ENCODE measurements at places on chromosomes 3 and 15.

GRCh38 chr3:186724911-186725310, 7.8 kb downstream of the KNG1 start:
- DNase-seq: no peak

GRCh38 chr3:177109688-177110330, 87.5 kb downstream of the TBL1XR1 start:
- no peak for DNase-seq

DNA sequence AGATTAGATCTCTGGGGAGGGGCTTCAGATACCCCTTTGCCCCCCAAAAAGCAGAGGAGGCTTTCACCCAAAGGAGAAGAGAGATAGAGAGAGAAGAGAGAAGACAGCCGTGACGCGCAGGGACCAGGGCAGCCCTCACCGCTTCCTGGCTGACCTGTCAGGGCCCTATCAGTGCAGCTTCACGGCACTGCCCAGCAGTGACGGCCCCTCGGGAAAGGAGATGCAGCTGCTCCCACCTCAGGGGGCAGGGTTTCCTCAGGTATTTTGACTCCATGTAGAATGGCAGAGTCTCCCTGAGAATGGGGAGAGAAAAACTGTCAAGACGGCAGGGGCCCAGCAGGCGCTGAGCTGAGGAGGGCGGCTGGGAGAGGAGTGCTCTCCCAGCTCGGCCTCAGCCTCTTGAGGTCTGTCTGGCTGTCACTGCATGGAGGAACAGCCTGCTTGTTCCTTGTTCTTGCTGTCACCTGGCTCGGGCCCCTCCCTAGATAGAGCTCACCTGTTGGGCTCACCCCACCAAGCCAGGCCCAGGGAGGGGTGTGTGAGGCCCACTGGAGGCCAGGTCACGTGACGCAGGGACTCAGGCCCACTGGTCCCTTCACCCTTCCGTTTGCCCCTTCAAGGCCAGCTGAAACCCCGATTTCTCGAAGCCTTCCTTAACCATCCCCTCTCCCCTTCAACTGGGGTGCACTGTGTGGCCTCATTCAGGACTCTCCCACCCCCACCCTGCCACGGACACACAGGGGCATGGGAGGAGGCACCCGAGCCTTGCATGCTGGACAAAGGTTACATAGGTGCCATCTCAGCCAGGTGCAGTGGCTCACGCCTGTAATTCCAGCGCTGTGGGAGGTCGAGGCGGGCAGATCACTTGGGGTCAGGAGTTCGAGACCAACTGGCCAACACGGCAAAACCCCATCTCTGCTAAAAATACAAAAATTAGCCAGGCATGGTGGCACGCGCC, 28.2 kb downstream of the LOXL1 start:
- no peak for DNase-seq

- DNase-seq: no peak
Observed at GRCh38 chr3:28207000-28207733, 34.3 kb upstream of the CMC1 start.

GRCh38 chr3:50474717-50475116, 28.7 kb downstream of the CACNA2D2 start:
- no peak for DNase-seq

GRCh38 chr15:27683121-27683520, 416.0 kb downstream of the OCA2 start:
- no peak for DNase-seq

DNA sequence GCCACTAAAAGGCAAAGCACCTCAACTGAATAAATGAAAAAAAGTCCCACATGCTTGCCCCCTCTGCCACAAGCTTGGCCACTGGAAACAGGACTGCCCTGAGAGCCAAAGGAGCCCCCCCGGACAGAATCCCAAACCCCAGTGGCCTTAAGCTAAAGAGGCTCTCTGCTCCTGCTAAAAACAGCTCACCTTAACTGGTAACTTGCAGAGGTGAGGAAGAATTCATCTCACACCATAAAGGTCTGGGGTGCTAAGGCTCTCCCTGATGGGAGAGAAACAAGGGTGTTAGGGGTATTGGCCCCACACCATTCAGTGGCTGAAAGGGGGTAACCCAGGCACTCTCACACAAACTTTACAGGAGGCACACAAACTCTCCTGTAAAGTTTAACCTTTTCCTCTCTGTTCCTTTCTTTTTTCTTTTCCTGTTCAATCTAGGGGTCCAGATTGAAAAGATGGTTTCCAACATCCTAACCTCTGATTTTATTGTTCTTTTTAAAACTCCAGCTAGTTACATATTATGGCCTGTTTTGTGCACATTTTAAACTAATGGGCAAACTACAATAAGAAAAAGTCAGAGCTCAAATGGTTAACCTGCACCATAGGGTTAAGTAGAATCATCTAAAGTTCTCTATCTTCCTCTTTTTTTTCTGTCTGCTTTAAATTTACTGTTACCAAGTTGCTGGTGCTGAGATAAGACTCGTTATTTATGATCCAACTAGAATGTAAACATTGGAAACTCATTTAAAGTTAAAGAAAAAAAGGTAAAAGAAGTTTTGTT, 19.9 kb downstream of the TRANK1 start:
- no peak for DNase-seq

- DNase-seq: no peak
Observed at GRCh38 chr3:38823722-38824121, 7.7 kb upstream of the SCN10A start.

GRCh38 chr3:188164248-188164687, 10.3 kb downstream of the LPP start:
- no peak for DNase-seq

DNA sequence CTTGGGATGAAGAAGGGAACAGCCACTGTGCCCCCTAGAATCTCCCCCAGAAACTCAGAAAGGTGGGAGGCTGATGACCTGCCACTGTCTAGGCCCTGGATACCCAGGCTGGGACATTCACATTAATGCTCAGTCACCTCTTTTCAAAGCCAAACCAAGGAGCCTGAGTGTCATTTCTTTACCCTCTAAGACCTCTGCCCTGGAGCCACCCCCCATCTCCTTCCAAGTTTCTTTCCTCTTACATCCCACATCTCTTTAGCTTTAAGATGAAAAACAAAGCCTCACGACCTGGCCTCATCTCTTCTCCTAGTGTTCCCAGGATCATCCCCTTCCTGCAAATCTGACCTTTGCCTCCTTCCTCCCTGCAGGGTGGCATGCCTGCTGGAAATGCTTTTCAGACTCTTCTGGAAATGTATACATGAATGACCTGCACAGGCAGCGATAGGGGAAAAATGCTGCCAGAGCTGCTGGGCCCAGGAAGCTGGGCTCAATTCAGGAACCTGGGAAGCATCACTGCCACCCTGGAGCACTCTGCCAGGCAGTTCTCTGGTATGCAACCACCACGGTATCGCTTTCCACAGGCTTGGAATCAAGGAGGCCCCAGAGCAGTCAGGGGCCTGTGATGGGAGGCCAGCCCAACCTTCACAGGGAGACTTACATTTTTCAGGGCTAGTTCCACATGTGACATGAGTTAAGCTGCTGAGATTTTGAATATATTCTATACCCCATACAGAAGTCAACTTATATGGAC, 67.6 kb downstream of the DAPK2 start:
- DNase-seq: no peak

- no peak for DNase-seq
Observed at GRCh38 chr3:194787072-194787471, 101.4 kb downstream of the FAM43A start.

- no peak for DNase-seq
Observed at GRCh38 chr3:72401005-72401545, 447.2 kb downstream of the SHQ1 start.

GRCh38 chr15:39442898-39443297, 138.0 kb upstream of the THBS1 start:
- no peak for DNase-seq

DNA sequence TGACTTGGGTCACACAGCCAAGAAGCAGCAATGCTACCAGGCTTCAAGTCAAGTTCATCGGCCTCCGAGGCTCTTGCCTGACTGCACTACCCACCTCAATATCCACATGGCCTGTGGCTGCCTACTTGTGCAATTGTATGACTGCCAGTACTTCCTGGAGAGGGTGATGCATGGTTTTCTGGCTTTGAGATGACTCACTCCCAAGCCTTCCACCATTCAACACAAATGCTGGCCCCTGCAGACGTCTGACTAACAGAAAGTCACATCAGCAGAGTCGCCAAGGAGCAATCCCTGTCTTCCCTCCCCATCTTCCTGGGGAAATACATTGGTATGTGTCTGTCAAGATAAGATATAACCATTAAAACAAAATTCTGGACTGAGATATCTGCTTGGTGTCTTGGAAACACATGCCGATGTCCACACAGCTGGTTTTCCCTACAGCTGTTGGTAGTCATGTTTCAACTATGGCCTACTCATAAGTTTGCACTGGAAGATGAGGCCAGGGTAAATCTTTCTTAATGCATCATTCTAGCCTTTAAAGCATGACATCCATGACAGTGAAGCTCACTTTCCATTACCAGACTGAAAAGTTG, 79.6 kb upstream of the SPATA12 start:
- DNase-seq: peak; percentile 19

DNA sequence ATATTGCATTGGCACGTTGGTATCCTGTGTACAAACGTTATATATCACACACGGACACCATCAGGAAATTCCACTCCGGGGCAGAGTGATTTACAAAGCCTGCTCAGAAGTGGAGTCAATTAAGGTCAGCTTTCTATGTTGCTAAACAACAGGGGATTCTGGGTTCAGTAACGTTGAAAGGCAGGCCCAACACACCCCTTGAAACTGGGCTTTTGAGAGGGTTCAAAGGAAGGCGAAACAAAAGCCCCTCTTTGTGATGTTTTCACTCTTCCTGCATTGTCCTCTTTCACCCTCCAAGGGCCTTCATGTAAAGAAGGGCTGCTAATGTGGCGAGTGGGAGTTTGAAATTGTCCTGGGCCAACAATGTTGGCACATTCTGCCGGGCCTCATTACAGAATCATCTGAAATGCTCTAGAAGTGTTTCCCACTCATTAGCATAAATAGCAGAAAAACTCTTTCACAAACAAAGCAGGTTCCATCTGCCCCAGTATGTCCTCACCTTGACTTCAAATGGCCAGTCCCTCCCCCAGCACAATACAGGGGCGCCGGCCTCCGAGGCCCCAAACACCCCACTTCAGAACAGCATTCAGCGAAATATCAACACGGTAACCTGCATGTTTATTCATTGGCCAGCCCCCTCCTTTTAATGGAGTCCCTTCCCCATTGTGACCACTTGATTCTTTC, 76.4 kb downstream of the HES1 start:
- DNase-seq: no peak

- DNase-seq: no peak
Observed at GRCh38 chr3:72848703-72849081, 447 bp upstream of the SHQ1 start.

GRCh38 chr15:49248291-49248690, 78.2 kb downstream of the GALK2 start:
- no peak for DNase-seq

- DNase-seq: no peak
Observed at GRCh38 chr3:59240666-59241255, 190.9 kb upstream of the CFAP20DC start.

GRCh38 chr3:25826510-25826909, 36.6 kb downstream of the OXSM start:
- no peak for DNase-seq

- DNase-seq: no peak
Observed at GRCh38 chr3:170808041-170808440, 62.0 kb downstream of the RPL22L1 start.

- DNase-seq: no peak
Observed at GRCh38 chr3:129336093-129336706, 57.5 kb downstream of the HMCES start.

DNA sequence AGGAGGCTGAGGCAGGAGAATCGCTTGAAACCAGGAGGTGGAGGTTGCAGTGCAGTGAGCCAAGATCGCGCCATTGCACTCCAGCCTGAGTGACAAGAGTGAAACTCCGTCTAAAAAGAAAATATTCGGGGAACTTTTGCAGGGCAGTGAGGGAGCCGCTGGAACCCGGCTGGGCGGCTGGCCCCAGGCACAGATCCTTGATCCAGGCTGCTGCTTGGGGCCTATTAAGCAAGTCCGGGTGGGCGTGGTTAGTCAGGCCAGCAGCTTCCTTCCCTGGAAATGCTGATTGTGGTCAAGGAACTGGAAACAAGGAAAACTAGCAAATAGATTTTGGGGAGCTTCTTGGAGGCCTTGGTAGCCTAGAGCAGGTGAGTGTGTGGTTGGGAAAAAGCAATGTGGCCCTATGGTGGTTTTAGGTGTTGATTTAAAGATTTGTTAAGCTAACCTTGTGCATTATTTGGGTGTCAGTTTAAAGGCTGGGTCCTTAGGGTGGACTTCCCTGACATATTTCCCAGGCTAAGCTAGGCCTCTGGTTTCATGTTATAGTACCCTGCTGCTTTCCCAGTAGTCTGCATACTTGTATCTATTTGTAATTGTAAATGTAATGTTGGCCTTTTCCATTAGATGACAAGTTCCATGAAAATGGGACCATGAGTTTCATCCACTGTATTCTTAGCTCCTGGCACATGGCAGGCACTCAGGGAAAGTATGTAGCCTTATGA, 17.7 kb upstream of the SNX22 start:
- DNase-seq: no peak

- DNase-seq: no peak
Observed at GRCh38 chr3:50658831-50659230, 15.9 kb upstream of the DOCK3 start.

DNA sequence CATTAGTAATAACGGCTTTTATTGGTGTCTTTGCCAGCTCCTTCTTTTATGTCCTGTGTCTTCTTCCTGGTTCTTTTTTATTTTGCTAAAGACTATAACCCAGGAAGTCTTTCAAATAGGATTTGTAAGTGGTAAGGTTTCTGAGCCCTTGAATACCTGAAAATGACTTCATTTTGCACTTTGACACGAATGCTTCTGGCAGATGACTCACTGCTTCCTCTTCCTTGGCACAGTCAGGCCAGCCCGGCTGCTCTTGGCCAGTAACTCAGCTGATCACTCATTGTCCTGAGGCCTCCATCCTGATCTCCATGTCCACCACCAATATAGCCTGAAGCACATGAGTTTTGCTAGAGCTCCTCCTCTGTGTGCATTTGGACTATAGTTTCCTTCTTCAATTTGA, 48.7 kb upstream of the NR2E3 start:
- no peak for DNase-seq

- DNase-seq: no peak
Observed at GRCh38 chr3:11274566-11275142, 2.5 kb downstream of the ATG7 start.

DNA sequence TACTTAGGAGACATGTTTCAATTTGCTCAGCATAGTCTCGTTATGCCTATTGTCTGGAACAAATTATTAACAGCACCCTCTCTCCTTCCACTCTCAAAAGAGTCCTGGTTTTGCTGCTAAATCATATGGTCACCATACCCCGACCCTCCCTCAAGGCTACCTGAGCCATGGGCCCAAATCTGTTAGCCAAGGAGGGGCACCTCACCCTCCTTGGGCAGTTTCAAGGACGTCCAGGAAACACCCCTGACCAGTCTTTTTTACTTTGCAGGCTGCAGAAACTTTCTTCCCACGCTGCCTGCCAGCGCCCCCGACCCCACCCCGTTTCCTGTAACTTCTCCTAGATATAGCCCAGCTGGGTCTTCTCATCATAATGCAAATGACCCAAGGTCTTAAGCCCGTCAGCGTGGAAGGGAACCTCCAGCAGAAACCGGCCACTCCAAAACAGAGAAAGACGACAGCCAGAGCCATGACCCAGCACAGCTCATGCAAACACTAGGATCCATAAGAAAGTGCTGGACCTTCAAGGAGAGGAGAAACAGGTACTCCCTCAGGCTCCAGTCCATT, 62.3 kb downstream of the ADCY5 start:
- no peak for DNase-seq
